ENCODE measurements at places on chromosomes 11 and 22.

DNA sequence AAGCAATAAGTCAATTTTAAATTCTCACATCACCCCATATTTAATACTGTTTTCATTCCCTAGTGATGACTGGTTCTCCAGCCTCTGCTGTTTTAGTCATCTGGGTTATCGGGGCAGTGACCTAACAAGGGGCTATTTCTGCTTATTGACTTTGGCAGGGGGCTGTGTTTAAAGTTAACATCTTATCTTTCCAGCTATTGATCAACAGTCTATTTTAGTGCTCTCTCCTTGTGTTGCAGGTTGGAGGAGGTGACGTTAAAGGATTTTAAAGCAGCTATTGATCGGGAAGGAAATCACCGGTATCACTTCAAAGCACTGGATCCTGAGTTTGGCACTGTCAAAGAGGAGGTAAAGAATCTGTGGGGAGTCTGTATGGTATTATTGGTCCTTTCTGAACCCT, 7.7 kb upstream of the DLAT start:
- DNase-seq = no peak

DNA sequence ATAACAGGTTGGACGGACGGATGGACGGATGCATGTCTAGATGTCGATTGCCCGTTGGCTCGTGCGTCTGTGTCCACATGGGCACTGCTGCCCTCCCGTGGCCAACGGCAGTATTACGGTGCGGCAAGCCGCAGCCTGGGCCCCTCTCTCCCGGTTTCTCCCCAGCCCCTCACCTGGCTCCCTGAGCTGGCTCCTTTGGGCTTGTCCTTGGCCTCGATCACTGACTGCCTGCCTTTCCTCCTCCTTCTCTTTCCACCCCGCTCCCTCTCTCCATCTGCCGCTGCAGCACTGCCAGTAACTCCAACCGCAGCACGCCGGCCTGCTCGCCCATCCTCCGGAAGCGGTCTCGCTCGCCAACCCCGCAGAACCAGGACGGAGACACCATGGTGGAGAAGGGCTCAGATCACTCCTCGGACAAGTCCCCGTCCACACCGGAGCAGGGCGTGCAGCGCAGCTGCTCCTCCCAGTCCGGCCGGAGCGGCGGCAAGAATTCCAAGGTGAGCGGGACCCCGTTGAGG, 77.3 kb downstream of the SCN3B start:
- no peak for DNase-seq

GRCh38 chr11:122672892-122673291, 17.4 kb downstream of the UBASH3B start:
- no peak for DNase-seq

- DNase-seq = no peak
Measured at GRCh38 chr11:95093548-95093947, 3.9 kb downstream of the ENDOD1 start.

DNA sequence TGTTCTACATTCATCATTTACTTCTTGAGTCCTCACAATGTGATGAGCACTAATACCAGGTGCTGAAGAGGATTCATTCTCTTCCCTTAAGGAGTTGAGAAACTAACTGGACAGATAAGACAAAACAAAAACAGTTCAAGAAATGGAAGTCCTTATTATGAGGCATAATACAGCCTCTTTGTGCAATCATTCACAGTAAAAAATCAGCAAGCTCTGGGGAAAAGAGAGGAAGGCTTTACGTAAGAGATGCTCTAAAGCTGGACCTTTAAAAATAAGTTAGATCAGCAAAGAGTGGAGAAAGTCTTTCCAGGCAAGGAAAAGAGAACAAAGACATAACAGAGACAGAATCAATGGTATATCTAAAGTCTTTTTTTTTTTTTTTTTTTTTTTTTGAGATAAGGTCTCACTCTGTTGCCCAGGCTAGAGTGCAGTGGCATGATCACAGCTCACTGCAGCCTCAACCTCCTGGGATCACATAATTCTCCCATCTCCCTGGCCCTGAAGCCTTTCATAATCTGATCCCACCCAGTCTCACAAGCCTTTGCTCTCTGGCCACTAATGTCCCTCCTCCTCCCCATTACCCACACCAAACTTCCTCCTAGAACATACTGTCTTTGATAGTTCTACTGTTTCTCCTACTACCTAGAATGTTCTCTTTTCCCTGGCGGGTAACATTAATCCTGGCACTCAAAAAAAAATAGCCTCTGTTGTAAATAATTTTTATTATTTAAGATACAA, 40.9 kb downstream of the MRTFA start:
- no peak for DNase-seq

- no peak for DNase-seq
Measured at GRCh38 chr22:20957683-20958431, 9.2 kb upstream of the AIFM3 start.

DNA sequence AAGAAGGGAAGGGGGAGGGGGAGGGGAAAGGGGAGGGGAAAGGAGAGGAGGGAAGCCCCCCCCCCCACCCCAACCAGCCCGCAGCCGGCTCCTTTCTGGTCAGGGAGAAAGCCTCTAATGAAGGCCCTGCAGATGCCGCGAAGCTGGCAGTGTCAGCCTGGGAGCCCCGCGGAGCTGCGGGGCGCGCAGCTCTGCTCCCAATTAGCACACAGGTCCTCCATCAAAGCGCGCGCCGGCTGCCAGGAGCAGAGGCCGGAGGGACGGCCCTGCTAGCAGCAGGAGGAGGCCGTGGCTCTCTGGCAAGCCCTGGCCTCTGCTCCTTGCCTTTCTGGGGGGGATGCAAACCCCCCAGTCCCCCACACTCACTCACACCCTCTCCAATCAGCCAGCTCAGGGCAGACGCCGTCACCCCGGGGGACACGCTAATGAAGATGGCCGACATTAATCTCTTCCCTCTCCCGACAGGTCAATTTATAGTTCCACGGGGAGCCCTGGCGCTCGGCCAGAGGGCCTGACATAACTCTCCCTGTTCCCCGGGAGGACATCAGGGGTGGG, 70.5 kb upstream of the TCF20 start:
- no peak for DNase-seq

DNA sequence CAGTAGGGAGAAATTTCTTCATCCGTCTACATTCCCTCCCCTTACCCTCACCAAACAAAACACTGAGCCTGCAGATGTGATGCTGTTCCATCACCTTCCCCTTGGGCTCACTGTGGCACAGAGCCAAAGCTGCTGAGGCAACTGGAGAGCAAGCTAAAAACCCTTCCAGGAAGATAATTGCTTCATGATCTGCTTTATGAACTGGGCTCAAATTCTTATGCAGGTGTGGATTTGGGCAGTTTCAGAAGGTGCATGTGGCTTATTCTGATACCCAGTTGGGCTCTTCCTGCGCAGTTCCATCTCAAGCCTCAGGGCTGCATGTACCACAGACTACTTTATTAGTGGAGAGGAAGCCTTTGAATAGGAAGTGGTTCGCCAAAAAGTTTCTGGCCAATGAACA, 58.3 kb downstream of the AAMDC start:
- DNase-seq = no peak
